Activated CD4-positive, alpha-beta T cell treated with anti-CD3 and anti-CD28 coated beads, Interleukin-2, amount 10 ng/mL, durations not matched to agents 24 days and 14 days (primary cell): ENCODE measurements at places on chromosomes 12 and 14. TPM values are rescaled to one million over a fixed set of nuclear protein-coding genes. Genes with fewer than 3 reads are reported as not detected.

Gene RFLNA
- not detected in 2 replicates for total RNA-seq

Gene SAMD15
- 0.28 and 0.63 TPM in 2 replicates for total RNA-seq

Gene MYRFL
- not detected in 2 replicates for total RNA-seq

Gene GLI1
- 0.96 and 1.2 TPM in 2 replicates for total RNA-seq

Gene NANOG
- total RNA-seq, result not detected in 2 replicates

Gene GTF2A1
- total RNA-seq, result 42.6 and 43.4 TPM in 2 replicates

Gene JAG2
- 9.7 and 11.2 TPM in 2 replicates for total RNA-seq

Gene PARPBP
- 22.9 TPM in 2 replicates for total RNA-seq

Gene BCL11B
- total RNA-seq, result 48.2 and 48.5 TPM in 2 replicates

Gene LPAR5
- 3.3 and 4.2 TPM in 2 replicates for total RNA-seq
